ENCODE measurements at places on chromosomes 4 and X.

DNA sequence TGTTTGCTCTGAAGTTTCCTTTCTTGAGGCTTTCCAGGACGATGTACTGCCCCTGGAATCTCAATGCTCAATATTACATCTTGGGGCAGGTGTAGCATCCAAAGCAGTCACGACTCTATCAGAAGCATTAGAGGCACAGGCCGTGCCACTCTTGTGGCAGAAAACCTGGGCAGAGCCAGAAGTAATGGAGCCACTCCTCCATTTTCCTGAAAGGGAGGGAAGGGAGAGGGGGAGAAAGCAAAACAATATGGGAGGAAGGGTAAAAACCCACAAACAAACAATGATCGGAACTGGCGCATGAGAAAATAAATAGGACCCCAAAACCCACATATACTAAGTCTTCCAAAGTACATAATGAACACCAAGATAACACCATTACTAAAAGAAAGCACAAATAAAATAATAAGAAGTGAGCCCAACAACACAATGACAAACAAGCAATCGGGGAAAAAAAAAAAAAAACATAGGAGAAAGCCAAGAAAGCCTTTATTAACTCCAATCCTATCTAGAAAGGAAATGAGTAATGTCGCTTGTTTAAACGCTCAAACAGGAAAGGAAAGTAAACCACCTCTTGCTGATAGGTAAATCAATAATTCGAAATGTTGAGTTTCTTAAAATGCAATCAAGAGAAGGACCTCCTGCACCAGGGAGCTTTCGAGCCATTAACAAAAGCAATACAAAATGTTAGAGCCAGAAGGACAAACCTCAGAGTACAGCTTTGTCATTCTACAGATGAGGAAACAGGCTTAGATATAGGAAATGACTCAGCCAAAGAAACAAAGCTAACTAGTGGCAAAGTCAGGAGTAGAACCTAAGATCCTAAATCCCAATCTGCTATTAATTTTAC, 117.4 kb downstream of the ATRX start:
- no peak for DNase-seq

DNA sequence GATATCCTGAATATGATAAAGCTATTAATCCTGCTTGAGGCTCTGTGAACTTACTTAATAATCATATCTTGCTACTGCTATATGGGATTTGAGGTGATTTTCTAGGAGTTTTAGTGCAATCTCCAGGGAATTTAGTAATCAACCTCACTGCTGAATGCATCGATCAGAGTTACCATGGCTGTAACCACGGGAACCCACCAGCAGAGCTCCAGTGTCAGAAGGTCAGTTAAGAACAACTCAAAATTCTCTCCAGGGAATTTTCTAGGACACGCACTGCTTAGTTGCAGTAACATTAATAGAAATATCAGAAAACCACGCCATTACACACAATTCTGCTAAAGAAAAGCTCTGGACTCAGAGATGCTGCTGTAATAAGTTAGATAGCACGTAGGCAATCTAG, 1477.2 kb upstream of the TENM3 start:
- DNase-seq = no peak

GRCh38 chrX:38109042-38109898, 102.9 kb downstream of the SYTL5 start:
- DNase-seq = no peak

DNA sequence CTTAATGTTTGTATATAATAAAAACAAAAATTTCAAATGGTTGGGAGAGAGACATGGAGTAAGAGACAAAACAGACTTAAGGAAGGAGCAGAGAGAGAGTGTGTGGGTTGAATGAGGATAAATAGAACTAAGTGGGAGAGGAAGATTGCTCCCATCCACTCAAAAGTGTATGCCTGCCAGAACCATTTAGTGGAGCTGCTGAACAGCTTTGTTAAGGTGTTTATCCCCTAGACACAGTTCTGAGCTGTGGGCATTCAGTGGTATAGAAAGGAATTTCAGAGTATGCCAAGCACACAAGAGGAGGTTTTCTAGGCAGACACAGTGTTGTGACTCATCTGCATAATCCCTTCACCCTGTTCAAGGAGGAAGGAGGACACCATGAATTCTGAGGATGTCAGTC, 508.6 kb upstream of the EPHA5 start:
- no peak for DNase-seq

GRCh38 chr4:71050809-71051208, 57.4 kb downstream of the DCK start:
- no peak for DNase-seq

DNA sequence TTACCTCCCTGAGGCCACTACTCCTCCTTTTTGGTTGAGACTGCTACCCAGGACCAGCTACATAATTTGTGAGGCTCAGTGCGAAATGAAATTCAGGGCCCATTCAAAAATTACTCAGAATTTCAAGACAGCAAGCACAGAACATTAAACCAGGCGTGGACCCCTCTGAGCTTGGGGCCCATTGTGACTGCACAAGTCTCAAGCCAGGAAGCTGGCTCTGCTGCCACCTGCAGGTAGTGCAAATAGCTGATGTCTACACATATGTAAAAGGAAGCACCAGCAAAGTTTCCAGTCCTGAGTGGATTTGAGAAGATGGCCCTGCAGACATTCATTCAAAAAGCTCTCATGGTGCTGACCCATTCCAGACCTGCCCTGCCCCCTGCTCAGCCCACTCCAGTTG, 213.4 kb upstream of the LNX1 start:
- DNase-seq = peak; percentile 21

DNA sequence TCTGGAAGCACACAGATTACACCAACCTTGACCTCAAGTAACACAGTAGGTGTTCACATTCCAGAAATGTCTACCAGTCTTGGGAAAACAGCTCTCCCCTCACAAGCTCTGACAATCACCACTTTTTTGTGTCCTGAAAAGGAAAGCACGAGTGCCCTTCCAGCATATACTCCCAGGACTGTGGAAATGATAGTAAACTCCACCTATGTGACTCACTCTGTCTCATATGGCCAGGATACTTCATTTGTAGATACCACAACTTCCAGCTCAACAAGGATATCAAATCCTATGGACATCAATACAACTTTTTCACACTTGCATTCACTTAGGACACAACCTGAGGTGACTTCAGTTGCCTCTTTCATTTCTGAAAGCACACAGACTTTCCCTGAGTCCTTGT, 46.9 kb downstream of the ADGRG4 start:
- no peak for DNase-seq

- no peak for DNase-seq
Observed at GRCh38 chr4:123163501-123163900, 233.1 kb upstream of the SPRY1 start.

- no peak for DNase-seq
Observed at GRCh38 chr4:98670186-98670585, 11.8 kb upstream of the TSPAN5 start.

GRCh38 chr4:102734116-102734515, 26.7 kb downstream of the MANBA start:
- DNase-seq = no peak

- DNase-seq = no peak
Observed at GRCh38 chr4:102324730-102325129, 20.6 kb downstream of the SLC39A8 start.

Data from head of caudate nucleus (tissue), 42 donors.